ENCODE measurements at places on chromosomes 4 and X. TPM values are rescaled to one million over a fixed set of nuclear protein-coding genes. Genes with fewer than 3 reads are reported as not detected.

- DNase-seq = no peak
- no peak overlapping the region for H3K4me3 ChIP-seq
- no peaks in the 10 kb centered on the region for H3K27me3 ChIP-seq
- H3K36me3 ChIP-seq = no peaks in the 10 kb centered on the region
- no peak overlapping the region for H3K27ac ChIP-seq
These were observed 39.3 kb upstream of the WWC2 start for GRCh38 chr4:183059797-183060196.

DNA sequence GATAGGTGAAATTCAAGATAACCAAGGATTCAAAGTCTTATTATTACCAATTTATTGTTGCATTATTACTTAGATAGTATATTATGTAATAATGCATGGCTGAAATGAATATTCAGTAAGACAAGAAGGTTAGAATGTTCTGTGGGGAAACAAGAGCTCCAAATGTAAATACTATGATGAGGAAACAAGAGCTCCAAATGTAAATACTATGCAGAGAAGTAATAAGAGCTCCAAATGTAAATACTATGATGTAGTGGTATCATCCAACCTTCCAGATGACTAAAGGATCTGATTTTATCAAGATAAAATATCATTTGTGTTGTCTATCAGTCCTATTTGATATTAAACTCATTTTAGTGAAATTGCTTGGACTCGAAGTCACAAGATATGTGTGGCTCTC, 82.2 kb upstream of the PCDH18 start:
- no peaks in the 10 kb centered on the region for H3K4me1 ChIP-seq
- H3K4me3 ChIP-seq = no peak overlapping the region
- H3K27me3 ChIP-seq = no peaks in the 10 kb centered on the region
- no peak for DNase-seq
- H3K27ac ChIP-seq = no peak overlapping the region

GRCh38 chr4:125714845-125715244, 400.1 kb downstream of the FAT4 start:
- no peak overlapping the region for H3K4me3 ChIP-seq
- no peaks in the 10 kb centered on the region for H3K27me3 ChIP-seq
- H3K27ac ChIP-seq = no peak overlapping the region
- no peak for DNase-seq

- no peak overlapping the region for H3K4me3 ChIP-seq
- no peaks in the 10 kb centered on the region for H3K36me3 ChIP-seq
- H3K4me1 ChIP-seq = no peaks in the 10 kb centered on the region
- no peak overlapping the region for H3K27ac ChIP-seq
- no peaks in the 10 kb centered on the region for H3K27me3 ChIP-seq
These were observed 29.4 kb downstream of the TRPC5 start for GRCh38 chrX:112053169-112053568.

GRCh38 chr4:144968606-144969005, 129.4 kb downstream of the ANAPC10 start:
- DNase-seq = no peak
- no peak overlapping the region for H3K4me3 ChIP-seq
- H3K4me1 ChIP-seq = no peaks in the 10 kb centered on the region
- no peaks in the 10 kb centered on the region for H3K27me3 ChIP-seq
- no peaks in the 10 kb centered on the region for H3K36me3 ChIP-seq
- H3K27ac ChIP-seq = no peak overlapping the region

The NLRP2B gene
- 0.16 TPM for total RNA-seq

The PDS5A gene
- 69.9 TPM for total RNA-seq

The NUDT11 gene
- total RNA-seq = 2.6 TPM

All from breast epithelium (tissue), 4 donors.